ENCODE measurements at places on chromosomes 3 and 15.
A peak's percentile ranks its signal among the peaks of the same experiment; 100 is the strongest.

GRCh38 chr3:129972301-129972700 is 2.2 kb upstream of the TRH start:
- DNase-seq, result no peak

DNA sequence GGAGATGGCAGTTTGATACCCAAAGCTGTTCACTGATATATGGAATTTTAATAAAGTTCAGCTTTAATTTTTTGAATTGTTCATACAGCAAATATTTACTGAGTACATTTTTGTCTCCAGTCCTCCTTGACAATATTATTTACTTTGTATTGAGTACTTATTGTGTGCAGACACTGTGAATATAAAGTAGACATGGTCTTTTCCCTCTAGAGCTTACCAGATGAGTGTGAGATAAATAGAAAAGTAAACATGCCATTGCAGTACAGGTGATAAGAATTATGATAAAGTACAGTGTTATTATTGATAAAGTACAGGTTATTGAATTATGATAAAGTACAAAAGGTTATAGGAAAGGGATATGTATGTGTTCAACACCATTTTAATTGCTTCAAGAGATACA is 2.1 kb downstream of the UBA5 start:
- DNase-seq, result no peak

DNA sequence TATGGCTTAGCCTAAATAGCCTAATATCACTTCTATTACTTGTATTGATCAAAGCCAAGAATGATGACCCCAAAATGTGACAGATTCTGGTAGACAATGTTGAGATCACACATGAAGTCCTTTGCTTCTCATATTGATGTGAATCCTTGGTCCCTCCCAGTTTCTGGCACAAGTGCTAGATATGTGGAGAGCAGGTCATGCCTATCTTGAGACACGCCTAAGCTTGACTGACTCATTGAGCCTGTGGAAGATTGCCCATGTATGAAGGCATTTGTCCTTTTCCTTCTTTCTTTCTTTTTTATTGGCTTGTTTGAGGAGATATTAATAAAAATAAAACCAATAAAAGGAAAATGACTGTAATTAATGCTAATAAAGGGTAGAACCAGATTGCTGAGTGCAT is 54.0 kb upstream of the TMEM108 start:
- DNase-seq, result no peak

DNA sequence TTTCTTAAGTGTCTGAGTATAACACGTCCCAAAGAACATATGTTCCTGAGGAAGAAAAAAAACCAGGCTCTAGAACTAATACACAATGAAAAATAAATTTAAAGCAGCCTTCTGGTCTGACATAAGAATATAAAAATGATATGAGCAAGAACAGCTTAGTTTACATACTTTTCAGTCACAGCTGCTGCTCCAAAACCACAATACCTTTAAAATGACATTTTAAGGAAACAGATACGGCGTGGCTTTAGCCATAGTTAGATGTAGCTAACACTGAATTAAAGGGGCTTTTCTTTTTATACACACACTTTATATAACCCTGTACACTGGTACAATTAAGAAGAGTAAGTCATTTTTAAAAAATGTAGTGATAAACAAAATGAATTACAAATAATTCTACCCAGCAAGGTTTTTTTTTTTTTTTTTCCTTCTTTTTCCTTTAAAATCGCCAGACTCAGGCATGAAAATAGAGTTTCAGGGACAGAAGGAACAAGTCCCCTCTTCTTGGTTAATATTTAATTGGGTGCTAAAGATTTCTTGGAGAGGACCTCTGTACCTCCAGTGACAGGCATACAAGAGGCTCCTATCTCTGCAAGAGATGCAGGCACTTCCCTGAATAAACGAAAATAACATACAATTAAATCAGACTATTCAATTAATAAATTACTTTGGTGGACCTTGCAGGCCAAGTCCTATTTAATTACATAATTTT is 265.6 kb downstream of the FOXP1 start:
- DNase-seq, result no peak

DNA sequence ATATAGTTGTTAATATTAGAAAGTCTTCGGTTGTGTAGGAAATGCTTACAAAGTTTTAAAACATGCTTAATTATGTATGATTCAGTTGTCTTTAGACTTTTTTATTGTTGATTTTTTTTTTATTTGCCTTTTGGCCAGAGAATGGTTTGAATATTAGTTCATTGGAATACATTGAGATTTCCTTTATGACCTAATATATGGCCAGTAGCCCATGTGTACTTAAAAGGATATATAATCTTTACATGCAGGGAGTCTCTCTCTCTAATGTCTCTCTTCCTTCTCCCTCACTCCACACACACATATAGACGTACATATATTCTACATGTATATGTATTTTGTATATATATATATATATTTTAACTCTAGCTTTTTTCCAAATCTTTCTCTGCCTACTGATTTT is 67.3 kb upstream of the SKIL start:
- no peak for DNase-seq

DNA sequence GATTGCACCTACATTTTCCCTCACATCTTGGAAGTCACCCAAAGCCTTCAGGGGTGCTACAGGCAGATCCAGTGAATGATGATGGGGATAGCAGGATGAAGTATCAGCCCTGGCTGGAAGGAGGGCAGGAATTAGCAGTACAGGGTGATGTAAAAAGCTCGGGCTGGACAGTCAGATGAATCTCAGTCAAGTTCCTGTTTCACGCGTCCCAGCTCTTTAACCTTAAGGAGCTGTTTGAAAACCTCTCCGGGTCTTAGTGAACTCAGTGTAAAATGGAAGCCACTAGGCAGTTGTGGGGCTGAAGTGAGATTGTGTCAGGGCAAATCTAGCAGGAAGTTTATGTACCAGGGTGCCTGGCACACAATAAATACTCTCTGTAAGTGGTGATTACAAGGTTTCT is 166.4 kb upstream of the PROK2 start:
- no peak for DNase-seq

GRCh38 chr3:195043607-195044339 is 227.2 kb downstream of the XXYLT1 start:
- no peak for DNase-seq

- DNase-seq, result no peak
Observed at GRCh38 chr15:66155065-66155464, 98.5 kb downstream of the MEGF11 start.

DNA sequence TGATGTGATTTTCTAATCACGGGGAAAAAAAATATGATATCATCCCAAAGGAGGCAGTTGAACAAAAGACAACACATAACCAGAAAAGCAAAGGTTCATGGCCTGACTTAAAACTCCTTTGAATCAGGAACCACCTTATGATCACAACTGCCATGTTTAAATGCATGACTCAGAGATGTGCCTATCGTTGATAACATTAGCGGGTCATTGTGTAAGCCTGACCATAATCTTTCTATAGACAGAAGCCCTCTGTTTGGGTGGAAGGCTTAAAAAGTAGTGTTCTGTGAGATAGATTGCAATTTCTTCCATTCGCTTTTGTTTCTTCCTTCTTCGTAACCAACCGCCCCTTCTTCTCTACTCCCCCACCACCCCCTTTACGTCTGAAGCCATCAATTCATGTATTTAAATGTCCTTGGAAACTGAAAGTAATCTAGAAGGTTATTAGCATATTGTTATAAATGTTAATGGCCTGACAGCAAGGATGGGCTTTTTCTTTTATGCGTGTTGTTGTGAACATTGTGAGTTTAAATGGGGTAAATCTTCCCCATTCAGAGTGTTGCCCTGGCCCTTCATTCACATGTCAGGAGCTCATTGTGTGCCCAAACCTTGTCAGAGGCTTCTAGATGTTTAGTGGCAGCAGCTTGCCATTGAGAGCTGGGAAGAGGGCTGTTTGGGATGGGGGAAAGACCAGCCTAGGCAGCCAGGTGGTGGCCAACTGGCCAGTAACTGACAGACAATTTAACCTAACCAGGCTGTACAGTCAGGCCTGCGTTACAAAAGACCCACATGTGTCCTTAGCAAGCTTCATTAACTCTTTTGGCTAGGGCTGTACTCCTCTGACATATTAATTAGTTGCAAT is 64.5 kb downstream of the EPHA3 start:
- DNase-seq, result no peak

- no peak for DNase-seq
Observed at GRCh38 chr15:92909136-92909781, 9.1 kb downstream of the CHD2 start.

DNA sequence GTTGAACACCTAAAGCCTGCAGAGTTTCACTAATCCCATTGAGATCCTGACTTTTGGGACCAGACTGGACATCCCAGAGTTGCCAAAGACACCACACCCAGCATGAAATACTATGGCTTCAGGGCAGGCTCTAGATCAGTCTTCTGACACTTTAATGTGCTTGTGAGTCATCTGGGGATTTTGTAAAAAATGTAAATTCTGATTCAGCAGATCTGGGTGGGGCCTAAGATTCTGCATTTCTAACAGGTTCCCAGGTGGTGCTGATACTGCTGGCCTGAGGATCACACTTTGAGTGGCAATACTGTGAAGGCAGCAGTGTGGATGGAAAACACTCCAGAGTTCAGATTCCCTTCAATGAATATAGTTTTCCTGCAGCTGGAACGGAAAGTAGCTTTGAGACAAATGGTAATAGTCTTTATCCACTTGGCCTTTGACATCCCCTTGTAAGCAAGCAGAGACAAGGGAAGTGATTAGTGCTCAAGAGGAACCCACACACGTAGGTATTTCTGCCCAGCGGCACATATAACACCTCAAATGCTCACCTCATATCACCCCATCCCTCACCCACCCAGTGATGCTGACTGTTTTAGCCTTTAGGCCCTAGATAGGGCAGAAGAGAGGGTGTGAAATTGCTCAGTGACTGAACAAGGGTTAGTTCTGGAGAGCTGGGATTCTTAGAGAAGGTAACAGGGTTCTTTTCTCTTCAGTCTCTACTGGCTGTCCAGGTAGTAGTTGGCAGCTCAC is 51.5 kb upstream of the GSK3B start:
- peak; percentile 18 for DNase-seq

DNA sequence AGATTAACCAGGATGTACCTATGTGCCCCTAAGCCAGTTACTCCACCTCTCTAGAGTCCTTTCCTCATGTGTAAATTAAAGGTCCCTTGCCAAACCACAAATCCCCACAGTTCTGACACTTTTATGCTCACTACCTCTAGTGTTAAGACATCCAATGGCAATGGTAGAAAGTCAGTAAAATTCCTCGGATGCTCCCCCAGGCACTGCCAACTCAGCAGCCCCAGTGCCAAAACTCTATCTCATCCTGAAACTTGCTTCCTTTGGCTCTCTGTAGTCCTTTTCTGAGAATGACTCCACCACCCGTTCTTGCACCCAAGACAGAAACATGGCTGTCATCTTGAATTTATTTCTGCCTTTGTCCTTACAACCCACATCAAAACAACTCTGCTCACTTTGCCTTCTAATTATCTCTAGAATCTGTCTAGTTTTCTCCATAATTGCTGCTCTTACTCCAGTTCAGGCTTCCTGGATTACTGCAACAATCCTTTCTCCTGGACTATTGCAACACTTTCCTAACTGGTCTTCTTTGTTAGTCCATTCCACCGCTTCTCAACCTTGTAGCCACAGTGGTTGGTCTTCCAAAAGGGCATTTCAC is 41.6 kb downstream of the MB21D2 start:
- DNase-seq, result no peak

GRCh38 chr3:14201940-14202684 is 23.5 kb downstream of the LSM3 start:
- DNase-seq, result no peak

DNA sequence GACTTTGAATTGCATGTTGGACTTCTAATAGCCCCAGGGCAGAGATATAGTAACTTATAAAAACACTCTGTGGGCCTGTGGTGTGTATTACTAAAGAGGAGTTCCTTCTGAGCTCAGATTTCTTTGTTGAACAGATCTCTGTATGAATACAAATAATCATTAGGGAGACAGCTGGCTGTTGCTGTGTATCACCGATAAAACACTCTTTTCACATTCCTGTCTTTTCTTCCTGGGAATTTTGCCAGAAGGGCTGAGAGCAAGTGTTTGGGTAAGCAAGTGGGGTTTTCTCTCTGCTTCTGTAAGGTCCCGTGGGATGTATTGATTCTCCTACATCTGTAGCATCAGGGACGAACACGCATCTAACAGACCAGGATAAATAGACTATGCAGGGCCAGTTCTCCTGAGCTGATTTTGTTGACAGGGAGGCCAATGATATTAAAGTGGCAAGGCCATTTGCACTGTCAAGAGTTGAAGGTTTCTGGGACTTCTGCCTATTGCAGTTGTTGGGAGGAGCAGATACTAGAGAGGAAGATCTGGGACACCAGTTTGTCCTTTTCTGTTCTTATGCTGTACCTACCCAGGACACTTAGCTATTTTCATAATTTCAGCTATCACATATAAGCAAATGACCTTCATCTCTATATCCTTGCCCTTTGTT is 225.9 kb upstream of the CD96 start:
- no peak for DNase-seq

GRCh38 chr3:138093721-138094120 is 21.7 kb downstream of the DZIP1L start:
- DNase-seq, result no peak

DNA sequence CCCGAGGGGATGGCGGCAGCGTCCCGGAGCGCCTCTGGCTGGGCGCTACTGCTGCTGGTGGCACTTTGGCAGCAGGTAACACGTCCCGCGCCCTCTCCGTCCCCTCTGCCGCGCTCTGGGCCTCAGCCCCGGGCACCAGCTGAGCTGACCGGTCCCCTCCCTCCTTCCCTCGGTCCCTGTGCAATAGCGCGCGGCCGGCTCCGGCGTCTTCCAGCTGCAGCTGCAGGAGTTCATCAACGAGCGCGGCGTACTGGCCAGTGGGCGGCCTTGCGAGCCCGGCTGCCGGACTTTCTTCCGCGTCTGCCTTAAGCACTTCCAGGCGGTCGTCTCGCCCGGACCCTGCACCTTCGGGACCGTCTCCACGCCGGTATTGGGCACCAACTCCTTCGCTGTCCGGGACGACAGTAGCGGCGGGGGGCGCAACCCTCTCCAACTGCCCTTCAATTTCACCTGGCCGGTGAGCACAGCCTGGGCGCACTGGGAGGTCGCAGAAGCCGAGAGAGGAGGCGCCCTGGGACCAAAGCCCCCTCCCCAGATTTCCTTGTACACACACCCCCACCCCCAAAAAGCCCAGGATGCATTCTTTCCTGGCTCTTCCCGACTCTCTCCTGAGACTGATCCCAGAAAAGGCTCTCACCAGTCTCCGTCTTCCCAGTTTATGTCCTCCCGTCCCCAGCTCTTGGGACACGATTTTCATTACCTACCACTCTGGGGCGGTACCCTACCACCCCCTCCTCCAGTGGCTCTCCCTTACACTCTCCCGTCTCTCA is 705 bp downstream of the DLL4 start:
- peak; percentile 34 for DNase-seq

Data from stimulated activated CD4-positive, alpha-beta T cell treated with anti-CD3 and anti-CD28 coated beads, Interleukin-15, amount 100 ng/mL, for 24 hours (primary cell).